ENCODE measurements at places on chromosomes 13 and 19. TPM values are rescaled to one million over a fixed set of nuclear protein-coding genes. Genes with fewer than 3 reads are reported as not detected.

The LGALS7B gene
- polyA plus RNA-seq = not detected

The FGF21 gene
- not detected for polyA plus RNA-seq

The ZNF8 gene
- polyA plus RNA-seq = 2.6 TPM

The SBK3 gene
- polyA plus RNA-seq = not detected

The NLRP11 gene
- not detected for polyA plus RNA-seq

The ZNF578 gene
- 1.7 TPM for polyA plus RNA-seq

The ZNF492 gene
- polyA plus RNA-seq = 0.07 TPM

The ICAM5 gene
- 0.20 TPM for polyA plus RNA-seq

The ATP4B gene
- polyA plus RNA-seq = not detected

The IGFL1 gene
- not detected for polyA plus RNA-seq

The KANK3 gene
- polyA plus RNA-seq = 23.6 TPM

The FOXA3 gene
- polyA plus RNA-seq = 0.03 TPM

The KRTDAP gene
- polyA plus RNA-seq = not detected

The OSCAR gene
- polyA plus RNA-seq = 3.3 TPM

The SERTM1 gene
- 0.51 TPM for polyA plus RNA-seq

The ZNF625 gene
- polyA plus RNA-seq = 4.5 TPM

The CEACAM16 gene
- 0.57 TPM for polyA plus RNA-seq

- DNase-seq = no peak
Observed at GRCh38 chr13:79194272-79194671, 211.8 kb downstream of the RBM26 start.

GRCh38 chr13:27423333-27423732 is 1.1 kb upstream of the GTF3A start:
- no peak for DNase-seq

DNA sequence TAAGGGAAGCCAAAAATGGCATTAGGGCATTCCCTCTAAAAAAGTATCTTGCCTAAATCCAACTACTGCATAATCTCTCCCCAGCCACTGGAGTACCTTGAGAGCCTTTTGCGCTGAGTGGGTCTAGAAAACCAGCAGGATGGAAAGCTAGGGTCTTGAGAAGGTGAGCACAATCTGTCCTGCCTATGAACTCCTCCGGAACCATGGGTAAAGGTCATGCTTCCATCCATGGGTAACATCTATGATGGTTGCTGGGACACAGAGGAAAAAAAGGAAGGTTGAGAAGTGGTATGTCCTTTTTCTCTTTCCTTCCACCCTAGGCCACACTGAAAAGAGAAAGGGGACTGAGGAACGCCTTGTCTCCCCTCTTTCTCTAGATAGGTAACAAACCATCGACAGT is 52.4 kb downstream of the ZNF676 start:
- DNase-seq = no peak

GRCh38 chr19:47631681-47632446 is 22.9 kb downstream of the BICRA start:
- DNase-seq = no peak

DNA sequence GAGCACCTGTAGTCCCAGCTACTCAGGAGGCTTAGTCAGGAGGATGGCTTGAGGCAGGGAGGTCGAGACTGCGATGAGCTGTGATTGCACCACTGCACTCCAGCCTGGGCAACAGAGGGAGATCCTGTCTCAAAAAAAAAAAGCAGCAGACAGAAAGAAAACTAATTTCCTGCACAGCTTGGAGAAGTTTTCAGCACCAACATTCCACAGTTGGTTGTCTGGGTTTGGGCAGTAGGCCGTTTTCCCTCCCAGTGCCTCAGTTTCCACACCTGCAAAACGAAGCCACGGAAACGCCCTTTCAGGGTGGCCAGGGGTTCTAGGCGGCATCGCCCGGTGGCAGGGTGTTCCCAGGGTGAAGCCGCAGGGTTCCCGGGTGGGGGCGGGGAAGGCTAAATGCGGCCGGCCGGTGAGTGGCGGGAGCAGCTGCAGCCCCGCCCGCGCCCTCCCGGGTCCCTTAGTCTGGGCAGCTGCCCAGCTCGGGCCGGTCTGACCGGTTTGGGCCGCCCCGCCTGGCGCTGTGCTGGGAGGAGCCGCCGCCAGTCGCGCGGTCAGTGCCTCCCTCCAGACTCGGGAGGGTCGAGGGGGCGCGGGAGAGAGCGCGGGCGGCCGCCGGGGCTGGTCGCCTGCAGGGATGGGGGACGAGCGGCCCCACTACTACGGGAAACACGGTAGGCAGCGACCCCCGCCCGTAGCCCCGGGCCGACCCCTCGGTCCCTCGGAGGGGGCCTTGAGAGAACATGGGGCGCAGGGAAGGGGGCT is at the start of gene SLC44A2:
Gene SLC44A2, plus strand, starts transcription at position 551 of the 759 bp plus-strand sequence. Its CDS starts 81 bp downstream, at position 632.
- peak; percentile 85 for DNase-seq

GRCh38 chr19:18167975-18168645 is 5.5 kb upstream of the IFI30 start:
- DNase-seq = peak; percentile 65

DNA sequence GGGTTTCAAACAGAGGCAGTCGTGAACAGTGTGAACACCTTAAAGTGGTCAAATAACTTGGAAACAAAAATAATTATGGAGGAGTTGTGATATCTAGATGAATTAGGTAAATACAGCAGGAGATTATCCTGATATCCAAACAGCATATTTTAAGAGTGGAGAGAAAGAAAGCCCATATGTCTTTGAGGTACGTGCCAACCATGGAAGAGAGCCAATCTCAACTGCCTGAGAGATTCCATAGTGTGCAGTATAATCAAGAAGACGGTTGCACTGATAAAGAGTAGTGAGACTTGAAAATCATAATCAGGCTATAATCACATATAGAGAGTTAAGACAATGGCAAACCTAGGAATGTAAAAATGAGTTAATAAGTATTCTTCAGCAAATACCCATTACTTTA is 472.8 kb upstream of the SLITRK5 start:
- no peak for DNase-seq

DNA sequence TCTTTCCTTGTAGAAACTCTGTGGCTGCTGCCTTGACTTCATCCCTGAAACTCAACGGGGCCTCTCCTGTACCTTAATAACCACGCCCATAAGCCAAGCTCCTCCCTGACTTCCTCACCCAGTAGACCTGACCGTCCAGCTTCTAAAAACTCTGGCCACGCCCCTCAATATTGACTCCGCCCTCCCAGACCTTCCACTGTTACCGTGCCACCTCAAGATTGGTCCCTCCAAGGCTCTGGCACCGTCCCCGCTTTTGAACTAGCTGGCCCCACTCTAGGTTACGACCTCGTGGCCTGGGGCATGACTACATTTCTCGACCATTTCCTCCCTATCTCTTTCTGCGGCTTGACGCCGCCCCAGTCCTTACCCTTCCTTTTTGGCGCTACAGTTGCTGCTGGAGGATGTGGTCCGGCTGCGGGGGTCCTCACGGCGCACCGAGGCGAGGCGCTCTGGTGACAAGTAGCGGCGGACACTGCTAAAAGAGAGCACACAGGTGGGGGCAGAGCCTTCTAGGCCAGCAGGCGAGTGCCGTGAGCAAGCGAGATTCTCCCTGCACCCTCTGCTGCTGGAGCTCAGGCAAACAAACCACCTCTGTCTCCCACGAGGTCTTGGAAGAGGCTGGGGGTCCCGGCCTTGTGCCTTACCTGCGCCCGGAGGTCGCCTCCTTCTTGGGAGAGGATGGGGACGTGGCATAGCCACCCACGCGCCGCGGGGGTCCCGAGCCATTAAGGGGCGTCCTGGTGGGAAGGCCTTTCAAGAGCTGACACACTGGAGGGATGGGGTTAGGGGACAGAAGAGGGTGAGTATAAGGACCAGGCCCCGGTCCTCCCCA is 2.3 kb upstream of the EML2 start:
- peak; percentile 96 for DNase-seq

DNA sequence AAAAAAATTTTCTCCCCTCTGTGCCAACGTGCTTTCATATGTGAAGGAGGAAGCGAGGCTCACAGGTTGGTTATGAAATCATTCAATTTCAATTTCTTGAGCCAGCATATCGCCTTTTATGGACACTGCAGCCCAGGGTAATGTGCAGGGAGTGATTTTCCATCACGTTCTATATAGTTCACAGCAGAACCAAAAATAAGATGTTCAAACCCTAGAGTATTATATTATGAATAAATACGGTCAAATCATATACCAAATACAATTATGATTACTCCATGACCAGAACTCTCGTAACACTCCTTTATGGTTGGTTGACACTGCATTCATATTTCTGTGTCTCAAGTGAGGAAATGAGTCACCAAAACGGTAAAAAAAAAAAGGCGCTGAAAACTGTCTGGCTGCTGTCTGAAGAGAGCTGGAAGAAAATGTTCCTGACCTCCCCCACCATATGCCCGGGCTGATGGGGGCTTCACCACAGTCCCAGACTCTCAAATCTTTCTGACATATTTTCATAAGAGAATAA is 75.8 kb upstream of the UBAC2 start:
- DNase-seq = no peak

- peak; percentile 96 for DNase-seq
Observed at GRCh38 chr19:45817010-45817724, 2.1 kb upstream of the RSPH6A start.

GRCh38 chr19:5321851-5322681 is 18.5 kb downstream of the PTPRS start:
- no peak for DNase-seq

DNA sequence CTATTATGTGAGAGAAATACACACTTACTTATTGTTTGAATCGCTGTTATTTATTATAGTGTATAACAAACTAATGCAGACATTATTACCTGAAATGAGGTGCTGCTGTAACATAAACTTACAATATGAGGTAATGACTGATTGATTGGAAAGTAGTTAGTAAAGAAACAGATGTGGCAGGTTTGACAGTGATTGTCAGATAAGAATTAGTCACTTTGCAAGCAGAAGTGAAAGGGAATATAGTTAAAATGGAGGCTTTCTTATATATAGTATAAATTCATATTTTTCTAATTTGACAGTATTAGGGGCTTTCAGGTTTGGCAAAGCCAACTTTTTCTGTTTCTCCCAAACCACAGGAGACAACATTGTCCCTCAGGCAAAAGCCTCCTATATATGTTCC is 20.6 kb downstream of the MIR17HG start:
- DNase-seq = no peak

DNA sequence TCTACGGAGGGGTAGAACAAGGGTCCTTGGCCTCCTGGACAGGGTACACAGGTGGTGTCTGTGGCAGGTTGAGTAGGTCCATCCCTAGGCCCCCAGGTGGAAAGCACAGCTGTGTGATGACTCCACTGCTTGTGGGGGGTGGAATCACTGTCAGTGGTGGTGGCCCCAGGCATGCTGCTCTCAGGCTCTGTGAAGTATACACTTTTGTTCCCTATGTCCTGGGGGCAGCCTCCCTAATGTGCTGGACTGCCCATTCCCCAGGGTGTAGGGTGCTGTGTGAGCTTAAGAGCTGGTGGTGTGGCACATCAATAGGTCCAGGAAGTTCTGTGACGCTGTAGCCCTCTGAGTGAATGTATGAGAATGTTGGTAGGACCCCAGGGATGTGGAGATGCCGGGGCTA is 197.2 kb upstream of the SLC10A2 start:
- DNase-seq = no peak

DNA sequence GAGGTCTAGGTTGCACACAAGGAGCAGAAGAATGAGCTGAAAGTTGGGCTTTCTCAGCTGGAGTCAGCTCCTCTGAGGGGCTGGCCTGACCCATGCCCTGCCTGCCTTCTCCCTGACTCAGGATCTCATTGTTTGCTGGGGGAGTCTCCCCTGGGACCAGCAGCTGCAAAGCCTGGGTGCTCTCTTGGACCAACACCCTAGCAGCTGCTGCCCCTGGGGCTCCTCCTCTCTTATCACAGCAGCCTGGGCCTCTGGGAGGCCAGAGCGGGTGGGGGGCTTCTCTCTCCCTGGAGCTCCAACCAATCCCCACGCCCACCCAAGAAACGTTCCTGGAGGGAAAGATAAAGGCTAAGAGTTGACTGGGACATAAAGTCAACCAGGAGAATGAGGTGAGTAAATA is 1.6 kb upstream of the FCGBP start:
- DNase-seq = no peak

DNA sequence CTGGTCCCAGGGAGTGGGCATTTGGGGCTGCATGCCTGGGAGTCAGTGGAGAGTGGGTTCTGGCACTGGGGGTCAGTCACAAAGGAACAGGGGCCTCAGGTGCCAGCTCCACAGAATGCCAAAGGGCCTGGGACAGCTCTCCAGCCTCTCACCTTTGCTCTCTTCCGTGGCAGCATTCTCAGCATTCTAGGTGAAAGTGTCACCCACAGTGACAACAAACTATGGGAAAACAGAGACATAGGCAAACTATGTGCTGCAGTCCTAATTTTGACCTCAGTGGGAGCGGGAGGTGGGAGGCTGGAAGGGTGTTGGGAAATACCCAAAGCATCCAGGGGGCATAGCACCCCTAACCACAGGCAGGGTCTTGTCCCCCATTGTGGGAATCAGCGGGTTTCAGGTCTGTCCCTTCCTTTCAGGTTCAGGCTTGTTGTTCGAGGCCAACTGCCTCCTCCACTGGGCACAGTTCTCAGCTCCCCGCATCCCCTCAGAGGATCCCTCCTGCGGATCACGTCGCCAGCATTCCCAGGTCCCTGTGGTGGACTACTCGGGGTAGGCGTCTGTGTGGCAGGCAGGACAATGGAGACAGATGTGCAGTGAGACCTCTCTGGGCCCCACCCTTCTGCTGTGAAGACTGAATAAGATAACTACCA is 52.4 kb downstream of the TSHZ3 start:
- DNase-seq = no peak

GRCh38 chr19:16542910-16543472 is 754 bp upstream of the CHERP start:
- no peak for DNase-seq

- DNase-seq = no peak
Observed at GRCh38 chr13:95485045-95485517, 67.4 kb upstream of the CLDN10 start.

DNA sequence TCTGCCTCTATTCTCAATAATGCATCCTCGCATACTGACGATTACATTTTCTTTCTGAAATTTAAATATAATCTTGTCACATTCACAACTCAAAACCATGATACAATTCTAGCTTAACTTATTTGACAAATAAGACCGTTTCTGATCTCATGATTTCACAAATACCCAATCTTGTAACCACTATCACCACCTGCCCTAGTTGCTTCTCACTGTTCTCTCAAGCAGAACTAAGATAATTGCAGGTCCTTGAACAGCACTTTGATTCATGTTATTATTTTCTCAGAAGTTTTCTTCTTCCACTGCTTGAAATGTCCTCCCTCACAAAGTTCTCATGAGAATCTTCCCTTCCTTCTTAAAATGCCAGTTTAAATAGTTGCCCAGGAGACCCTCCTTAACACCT is 211.4 kb downstream of the PCDH9 start:
- DNase-seq = no peak

All from adrenal gland (tissue), 19 donors.